ENCODE measurements at places on chromosomes 1 and 21. TPM values are rescaled to one million over a fixed set of nuclear protein-coding genes. Genes with fewer than 3 reads are reported as not detected.

The CCDC185 gene
- not detected for total RNA-seq

The DMRTA2 gene
- 0.26 TPM for total RNA-seq

The ITGB2 gene
- 0.70 TPM for total RNA-seq

The RGS18 gene
- total RNA-seq = not detected

The SORT1 gene
- 4.6 TPM for total RNA-seq

The OR2AK2 gene
- not detected for total RNA-seq

The CD247 gene
- 0.93 TPM for total RNA-seq

The LY9 gene
- 0.18 TPM for total RNA-seq
